ENCODE measurements at places on chromosomes 6 and 20.
A peak's percentile ranks its signal among the peaks of the same experiment; 100 is the strongest.

DNA sequence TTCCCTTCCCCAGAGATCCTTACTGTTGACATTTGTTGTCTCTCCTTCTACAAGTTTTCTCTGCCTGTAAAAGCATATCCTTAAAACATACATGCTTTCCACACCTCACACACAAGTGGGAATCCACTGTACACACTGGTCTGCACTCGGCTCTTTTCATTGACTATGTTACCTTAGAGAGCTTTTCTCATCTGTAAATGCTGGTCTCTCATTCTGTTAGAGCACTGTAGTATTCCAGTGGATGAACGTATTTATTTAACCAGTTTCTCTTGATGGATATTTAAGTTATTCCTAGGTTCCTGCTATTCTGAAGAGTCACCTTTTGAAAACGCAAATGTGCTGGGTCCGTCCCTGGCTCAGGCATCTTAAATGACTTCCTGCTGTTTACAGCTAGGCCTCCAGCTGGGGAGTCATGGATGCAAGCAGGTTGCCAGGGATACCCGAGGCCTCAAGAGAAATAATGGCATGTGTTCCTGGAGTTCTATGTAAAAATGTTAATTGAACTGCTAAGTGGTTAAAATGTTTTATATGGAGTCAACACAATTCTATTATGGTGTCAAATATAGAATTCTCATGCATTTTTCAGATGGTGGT lies 61.1 kb upstream of the TGM3 start:
- DNase-seq = no peak

- no peak for DNase-seq
Observed at GRCh38 chr20:9235518-9235917, 166.6 kb downstream of the PLCB4 start.

GRCh38 chr6:65524232-65524631 lies 182.8 kb downstream of the EYS start:
- DNase-seq = no peak

DNA sequence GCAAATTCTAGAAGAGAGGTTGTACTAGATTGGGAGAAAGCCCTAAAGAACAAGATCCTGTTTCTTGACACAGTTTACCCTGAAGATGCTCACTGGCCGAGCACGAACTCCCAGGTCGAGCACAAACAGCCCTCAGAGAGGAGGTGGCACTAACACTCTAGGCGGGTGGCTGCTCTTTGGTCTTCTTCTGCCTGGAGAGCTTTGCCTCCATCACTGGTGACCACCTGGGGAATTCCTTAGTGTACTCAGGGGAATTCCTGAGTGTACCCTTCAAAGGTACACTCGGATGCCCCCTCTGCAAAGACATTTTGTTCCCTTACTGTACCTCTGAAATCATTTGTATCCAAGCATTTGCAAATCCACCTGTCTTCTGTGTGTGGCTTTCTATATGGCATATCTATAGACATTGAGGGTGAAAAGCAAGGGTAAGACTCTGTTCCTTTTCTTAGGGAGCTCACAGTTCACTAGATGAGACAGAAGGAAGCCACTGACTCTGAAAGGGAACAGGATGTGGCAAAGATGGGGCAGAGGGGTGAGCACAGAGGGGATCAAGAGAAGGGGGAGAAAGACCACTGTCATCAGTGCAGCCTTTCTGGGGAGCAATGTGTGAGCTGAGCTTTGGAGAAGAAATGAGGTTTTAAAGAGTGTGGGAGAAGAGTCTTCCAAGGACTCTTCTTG lies 169.8 kb upstream of the PROKR2 start:
- no peak for DNase-seq

DNA sequence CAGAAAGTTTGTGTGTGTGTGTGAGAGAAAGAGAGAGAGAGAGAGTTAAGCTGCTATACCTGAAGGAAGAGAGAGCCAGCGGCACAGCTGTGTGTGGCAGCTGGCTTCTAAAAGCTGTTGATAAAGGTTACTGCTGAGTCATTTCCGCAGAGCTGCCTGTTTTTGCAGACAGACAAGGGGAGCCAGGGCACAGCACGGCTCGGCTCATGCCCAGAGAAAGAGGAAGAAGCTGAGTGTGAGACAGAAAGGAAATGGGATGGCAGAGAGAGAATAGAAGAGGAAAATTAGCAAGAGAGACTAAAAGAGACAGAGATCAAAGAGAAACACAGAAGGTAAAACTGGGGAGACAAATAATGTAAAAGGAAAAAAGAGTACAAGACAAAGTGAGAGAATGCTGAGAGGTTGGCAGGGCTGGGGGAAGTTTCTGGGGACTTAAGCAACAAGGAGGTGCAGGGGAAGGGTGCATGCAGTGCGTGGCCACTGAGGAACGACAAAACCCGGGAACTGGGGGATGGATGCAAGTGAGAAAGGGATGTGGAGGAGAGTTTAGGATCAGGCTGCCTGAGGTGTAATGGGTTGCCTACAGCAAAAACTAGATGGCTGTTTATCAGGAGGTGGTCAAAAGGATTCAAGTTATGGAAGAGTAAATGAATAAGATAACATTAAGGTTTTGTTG lies 22.7 kb downstream of the HLA-A start:
- peak; percentile 55 for DNase-seq

Measured in activated T-cell treated with anti-CD3 and anti-CD28 coated beads for 4 hours (primary cell).